ENCODE measurements at places on chromosomes 1 and 21.

- DNase-seq = no peak
These were observed 35.7 kb downstream of the ZBTB8B start for GRCh38 chr1:32500387-32501209.

- DNase-seq = no peak
These were observed 25.1 kb downstream of the SYNJ1 start for GRCh38 chr21:32702702-32703101.

DNA sequence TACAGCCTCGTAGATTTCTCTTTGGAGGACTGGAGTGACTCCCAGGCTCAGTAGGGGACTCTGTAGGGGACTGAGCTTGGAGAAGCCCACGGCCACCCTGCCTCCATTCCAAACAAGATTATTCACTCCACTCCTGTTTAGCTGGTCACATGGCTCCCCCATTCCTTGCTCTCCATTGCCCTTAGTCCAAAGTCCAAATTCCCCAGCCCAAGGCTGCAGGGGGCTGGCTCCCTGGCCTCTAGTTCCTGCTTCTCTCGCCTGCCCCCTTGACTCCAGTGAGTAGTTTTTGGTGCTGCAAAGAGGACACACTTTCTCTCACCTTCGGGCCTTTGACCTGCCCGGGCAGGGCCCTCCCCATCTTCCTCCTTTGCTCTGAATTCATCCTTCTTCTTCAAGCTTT is 403.3 kb downstream of the KIF26B start:
- no peak for DNase-seq

DNA sequence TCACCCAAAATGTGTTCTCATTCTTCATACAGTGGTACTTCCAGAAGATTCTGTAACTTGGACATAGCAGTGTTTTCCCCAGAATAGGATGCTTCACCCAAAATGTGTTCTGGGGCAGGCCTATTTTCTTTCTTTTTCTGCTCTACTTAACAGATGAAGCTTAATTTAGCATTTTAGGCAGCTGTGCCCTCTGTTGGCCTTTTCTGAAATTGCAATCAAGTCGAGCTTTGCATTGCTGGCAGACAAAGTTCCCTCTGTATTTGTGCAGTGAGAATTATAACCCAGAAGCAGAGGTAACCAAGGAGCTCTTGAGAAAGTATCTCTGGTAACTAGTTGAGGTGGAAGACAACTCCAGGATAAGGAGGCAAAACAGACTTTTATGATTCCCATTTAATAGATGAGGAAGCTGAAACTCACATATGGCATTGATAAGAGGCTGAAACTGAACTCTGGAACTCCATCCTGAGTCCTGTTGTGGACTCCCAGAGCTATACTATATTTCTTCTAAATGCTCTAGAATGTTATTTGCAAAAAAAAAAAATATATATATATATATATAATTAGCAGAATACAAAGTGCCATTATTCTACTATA is 50.3 kb upstream of the L1TD1 start:
- DNase-seq = no peak

GRCh38 chr1:165907256-165907857 is 79.9 kb downstream of the UCK2 start:
- no peak for DNase-seq

GRCh38 chr1:21861602-21862429 is 49.8 kb downstream of the LDLRAD2 start:
- no peak for DNase-seq
